ENCODE measurements at places on chromosomes 5 and 9. TPM values are rescaled to one million over a fixed set of nuclear protein-coding genes. Genes with fewer than 3 reads are reported as not detected.
A peak's percentile ranks its signal among the peaks of the same experiment; 100 is the strongest.

DNA sequence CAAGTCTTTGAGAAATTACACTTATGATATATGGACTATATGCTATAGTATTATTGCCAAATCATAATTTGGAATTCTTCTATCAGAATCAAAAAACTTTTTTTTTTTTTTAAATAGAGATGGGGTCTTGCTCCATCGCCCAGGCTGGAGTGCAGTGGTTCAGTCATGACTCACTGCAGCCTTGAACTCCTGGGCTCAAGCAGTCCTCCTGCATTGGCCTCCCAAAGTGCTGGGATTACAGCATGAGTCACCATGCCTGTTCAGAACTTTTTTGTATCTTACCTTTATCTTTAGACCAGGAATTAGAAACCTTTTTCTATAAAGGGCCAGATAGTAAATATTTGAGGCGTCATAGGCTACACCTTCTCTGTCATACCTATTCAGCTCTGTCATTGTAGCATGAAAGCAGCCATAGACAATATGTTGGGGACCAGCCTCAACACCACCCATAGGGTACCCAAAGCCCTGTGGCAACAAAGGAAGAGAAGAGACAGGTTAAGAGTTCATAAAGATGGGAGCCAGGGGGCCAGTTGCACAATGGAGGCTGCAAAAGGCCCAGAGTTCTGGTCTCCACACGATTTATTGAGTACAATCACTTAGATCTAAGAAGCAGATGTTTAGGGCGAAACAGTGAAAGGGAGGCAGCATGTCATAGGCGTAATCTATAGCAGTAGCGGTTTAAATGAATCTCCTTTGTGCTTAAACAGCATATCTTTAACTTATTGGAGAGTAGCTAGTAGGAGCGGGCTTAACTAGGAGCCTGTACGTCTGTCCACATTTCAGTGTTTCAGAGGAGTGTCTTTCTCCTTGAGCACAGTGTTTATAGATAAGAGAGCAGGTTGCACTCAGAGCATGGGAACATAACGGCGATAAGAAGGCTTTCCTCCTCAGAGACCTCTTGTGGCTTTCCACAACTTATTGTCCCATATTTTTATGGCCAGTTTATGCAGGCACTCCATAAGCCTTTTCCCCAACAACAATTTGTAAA lies 12.5 kb downstream of the ECM2 start:
- DNase-seq = no peak

DNA sequence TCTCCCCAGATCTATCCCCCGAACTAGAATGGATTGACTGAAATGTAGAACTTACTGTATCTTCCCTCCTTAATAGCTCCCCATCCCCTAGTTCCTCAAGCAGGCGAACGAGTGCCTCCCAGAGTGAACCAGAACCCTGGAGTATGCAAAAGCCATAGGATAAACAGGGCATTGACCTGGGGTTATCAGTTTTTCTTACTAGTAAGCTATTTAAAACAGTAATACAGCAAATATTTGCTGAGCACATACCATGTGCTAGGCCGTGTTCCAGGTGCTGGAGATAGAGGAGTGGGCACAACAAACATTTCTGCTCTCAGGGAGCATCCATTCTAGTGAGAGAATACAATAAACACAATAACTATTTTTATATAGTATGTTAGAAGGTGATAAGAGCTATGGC lies 1.8 kb downstream of the SKP2 start:
- no peak for DNase-seq

DNA sequence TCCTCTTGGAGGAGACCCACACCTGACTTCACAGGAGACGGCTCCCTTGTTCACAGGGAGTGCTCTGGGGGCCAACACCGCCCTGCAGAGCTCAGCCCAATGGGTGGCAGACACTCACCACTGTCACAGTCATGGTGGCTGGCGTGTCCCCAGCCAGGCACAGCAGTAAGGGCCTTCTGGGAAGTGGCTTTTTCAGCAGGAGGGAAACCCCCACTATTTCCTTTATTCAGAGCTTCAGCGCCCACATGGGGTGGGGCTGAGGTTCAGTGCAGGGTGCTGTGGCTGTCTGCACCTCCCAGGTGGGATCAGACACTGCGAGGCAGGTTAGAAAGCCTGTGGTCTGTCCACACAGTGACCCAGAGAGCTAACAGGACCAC lies 3.6 kb upstream of the SNAPC4 start:
- DNase-seq = no peak

DNA sequence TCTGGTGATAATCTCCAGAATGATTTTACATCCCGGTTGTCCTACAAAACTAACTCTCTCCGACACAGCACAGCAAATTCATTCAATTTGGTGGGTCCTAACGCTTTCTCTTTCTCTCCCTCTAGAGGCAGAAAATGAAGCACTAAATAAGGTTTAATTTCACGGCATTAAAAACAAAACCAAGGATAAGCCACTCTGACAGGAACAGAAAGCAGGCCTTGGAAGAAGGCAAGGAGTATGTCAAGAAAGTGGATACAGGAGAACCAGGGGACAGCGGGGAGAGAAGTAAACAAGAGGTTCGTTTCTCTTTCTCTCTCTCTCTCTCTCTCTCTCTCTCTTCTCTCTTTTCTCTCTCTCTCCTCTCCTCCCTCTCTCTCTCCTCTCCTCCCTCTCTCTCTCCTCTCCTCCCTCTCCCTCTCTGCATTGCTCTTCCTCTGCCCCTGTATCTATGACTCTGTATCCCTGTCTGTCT lies 49.8 kb downstream of the EBF1 start:
- DNase-seq = no peak

GRCh38 chr5:32047056-32047455 lies 127.1 kb downstream of the GOLPH3 start:
- DNase-seq = no peak

- no peak for DNase-seq
Measured at GRCh38 chr9:20319641-20320337, 302.5 kb downstream of the MLLT3 start.

GRCh38 chr9:37944671-37945481 lies 40.9 kb upstream of the SLC25A51 start:
- DNase-seq = no peak

GRCh38 chr9:129692534-129692933 lies 27.1 kb downstream of the PRRX2 start:
- DNase-seq = no peak

GRCh38 chr5:115639377-115639776 lies 13.5 kb upstream of the TMED7 start:
- DNase-seq = no peak

- DNase-seq = no peak
Measured at GRCh38 chr5:135335031-135335828, 63.8 kb downstream of the MACROH2A1 start.

DNA sequence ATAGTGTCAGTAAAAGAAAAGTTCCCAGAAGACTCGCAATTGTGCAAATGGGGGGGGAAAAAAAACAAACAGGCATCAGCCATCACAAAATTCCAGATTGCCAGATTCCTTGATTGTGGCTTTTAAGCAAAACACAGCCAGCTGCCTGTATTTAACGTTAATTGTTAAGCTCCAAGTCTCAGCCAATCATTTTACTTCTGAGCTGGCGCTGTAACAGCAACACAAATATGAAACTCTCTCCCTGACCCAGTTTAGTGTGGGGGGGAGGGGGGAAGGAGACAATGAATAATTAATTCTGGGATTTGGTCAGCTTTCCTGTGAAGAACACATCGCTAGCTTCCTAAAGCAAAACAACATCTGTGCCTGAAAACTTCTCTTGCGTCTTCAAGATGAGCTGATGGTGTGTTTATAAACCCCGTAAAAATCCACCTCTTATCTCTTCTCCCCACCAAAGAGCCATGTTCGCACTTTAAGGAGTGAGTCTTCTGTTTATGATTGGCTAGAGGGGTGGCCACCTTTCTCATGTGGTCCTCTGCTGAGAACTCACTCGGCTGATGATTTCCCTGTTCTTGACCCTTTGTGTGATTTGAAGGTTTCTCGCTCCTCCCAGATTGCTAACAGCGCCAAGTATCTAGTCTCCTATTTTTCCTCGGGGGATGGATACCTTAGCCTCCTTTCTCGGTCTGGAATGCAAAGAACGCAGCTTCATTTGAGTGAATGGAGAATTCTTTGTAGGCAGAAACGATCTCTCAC lies 160.2 kb upstream of the DAPK1 start:
- DNase-seq = peak; percentile 52

GRCh38 chr5:176441921-176442323 lies 6.3 kb upstream of the FAF2 start:
- no peak for DNase-seq

DNA sequence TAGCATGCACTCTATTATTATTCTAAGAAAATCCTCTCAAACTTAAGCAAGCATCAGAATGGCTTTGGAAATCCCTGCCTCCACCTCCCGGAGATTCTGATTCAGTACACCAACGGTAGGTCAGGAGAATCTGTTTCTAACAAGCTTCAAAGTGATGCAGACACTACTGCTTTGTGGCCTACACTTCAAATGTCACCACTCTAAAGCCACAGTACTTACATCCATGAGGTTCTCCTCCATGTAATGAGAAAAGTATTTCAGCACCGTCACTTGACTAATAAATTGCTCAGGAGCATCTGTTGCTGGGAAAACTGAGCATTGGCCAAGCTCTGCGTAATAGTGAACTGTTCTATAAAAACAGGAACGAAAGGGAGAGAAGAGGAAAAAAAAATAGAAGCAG lies 4.8 kb downstream of the PLK2 start:
- DNase-seq = no peak

GRCh38 chr5:174799121-174799520 lies 74.7 kb downstream of the MSX2 start:
- no peak for DNase-seq

DNA sequence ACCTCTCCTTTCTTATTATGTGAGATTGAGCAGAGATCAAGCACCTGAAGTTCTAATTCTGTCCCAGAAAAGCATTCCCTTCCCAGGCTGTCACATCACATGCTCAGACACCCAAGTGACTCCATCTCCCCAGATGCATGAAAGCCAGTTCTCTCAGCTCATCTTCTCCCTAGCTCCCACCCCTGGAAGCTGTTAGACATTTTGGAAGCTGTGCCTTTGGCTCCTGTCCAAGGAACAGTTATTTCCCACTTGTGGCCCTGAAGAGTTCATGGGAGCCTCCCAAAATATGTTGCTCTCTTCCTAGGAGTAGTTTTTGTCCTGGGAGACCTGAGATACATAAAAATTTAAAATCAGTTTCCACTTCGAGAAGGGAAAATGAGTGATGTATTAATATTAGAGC lies 161.4 kb upstream of the GAS1 start:
- DNase-seq = no peak

- no peak for DNase-seq
Measured at GRCh38 chr5:179382486-179382885, 37.2 kb upstream of the ADAMTS2 start.

GRCh38 chr5:115894342-115894741 lies 52.6 kb downstream of the AP3S1 start:
- DNase-seq = no peak

GRCh38 chr9:77751341-77752091 lies 103.4 kb upstream of the GNA14 start:
- DNase-seq = no peak

DNA sequence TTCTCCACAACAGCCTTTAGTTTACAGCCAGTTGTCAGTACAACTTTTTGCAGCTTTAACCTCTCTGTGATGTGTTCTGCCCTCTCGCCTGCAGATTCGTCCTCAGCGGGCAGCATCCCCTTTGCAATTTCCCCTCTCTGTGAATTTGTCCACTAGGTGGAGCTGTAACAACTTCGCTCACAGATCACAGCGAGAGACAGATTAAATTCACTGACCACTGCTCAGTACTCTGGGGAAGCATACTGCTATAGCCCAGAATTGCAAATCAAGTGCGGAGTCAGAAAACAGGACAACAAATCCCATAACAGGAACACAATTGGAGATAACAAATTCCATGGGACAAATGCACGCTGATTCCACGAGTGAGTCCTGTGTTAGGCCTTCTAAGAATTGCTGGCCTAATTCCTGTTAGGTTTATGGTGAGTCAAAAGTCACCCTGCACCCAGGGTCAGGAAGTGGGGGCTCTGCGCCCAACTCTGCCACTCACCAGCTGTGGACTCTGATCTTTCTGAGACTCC lies 2124.9 kb downstream of the MAT2B start:
- peak; percentile 57 for DNase-seq

GRCh38 chr5:139104577-139105276 lies 93.4 kb downstream of the SIL1 start:
- DNase-seq = no peak

- no peak for DNase-seq
Measured at GRCh38 chr9:1658661-1659362, 356.3 kb upstream of the SMARCA2 start.

GRCh38 chr9:17484906-17485305 lies 94.0 kb upstream of the SH3GL2 start:
- DNase-seq = no peak

GRCh38 chr5:176131771-176132170 lies 106.5 kb upstream of the SIMC1 start:
- no peak for DNase-seq

DNA sequence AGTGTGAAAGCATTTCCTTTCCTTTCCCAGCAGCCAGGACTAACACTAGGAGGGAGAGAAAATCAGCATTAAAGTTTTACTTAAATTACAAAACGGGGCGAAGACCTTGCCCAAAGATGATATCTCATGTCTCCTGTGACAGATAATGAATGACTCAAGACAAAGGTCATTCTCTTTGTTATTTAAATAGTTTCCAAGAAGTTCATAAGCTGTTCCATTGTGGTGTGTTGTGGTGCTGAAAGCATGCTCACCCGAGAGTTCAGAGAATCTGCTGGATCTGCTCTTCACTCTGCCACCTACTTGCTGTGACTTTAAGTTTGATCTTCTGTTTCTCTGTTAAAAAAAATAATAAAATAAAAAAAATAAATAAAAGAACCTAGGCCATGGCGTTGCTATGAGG lies 265.9 kb upstream of the NR4A3 start:
- DNase-seq = no peak

GRCh38 chr9:124602204-124602603 lies 95.0 kb upstream of the NR5A1 start:
- DNase-seq = no peak

The GABRA6 gene
- not detected for total RNA-seq

The IL17B gene
- total RNA-seq = not detected

The PCDHB2 gene
- total RNA-seq = 0.08 TPM

The ZMYND19 gene
- total RNA-seq = 13.0 TPM

The DAP gene
- 129 TPM for total RNA-seq

The PRUNE2 gene
- total RNA-seq = 0.78 TPM

The IFNK gene
- not detected for total RNA-seq

The GBGT1 gene
- 1.2 TPM for total RNA-seq

The ANXA6 gene
- total RNA-seq = 232 TPM

The CXXC5 gene
- 64.0 TPM for total RNA-seq

The CDH9 gene
- total RNA-seq = not detected

The ANKRD34B gene
- not detected for total RNA-seq

The SPATA31C1 gene
- not detected for total RNA-seq

The TMEFF1 gene
- total RNA-seq = 0.20 TPM

The SYNPO gene
- total RNA-seq = 51.7 TPM

The NR5A1 gene
- total RNA-seq = 0.40 TPM

The IER5L gene
- 4.5 TPM for total RNA-seq

The C5orf52 gene
- total RNA-seq = not detected

The ARHGEF28 gene
- 14.4 TPM for total RNA-seq
